ENCODE measurements at places on chromosomes 2 and 18. TPM values are rescaled to one million over a fixed set of nuclear protein-coding genes. Genes with fewer than 3 reads are reported as not detected.
A peak's percentile ranks its signal among the peaks of the same experiment; 100 is the strongest.

DNA sequence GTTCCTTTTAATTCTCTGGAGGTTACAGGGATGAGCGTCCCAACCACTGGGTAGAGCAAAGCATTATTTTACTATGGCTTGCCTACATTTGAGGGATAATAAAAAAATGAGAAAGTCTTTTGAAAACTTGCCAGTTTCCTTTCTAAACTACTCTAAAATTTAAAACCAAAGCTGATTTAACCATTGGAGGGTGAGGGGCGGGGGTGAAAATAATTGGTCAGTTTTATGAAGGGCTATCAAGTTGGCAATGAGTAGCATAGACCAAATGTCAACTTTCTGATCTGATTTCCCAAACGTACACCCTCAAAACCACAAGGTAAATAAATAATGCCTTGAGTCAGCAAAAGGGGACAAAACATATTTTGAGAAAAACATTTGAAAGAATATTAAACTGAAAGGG lies 85.7 kb upstream of the STK17B start:
- no peak for DNase-seq

The ERLEC1 gene
- polyA plus RNA-seq, result 79.3 TPM

The ERFE gene
- polyA plus RNA-seq, result 4.9 TPM

DNA sequence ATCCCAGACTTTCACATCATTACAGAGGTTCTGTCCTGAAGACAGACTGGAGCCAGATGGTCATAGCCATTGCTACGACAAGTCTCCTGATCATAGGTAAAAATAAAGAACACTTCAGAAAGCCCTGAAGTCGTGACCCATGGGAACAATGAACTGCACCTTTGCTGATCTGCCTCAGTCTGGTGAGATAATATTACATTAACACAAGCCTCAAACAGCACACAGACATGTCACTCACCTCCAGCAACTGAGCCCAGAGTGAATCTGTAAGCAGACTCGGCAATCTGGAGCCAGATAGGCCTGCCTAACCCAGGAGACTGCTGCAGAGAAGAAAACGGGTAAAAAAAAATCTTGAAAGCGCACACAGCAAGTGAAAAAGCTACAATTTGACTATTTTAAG lies 79.2 kb downstream of the SLC25A12 start:
- no peak for DNase-seq

- DNase-seq, result no peak
Measured at GRCh38 chr2:104969564-104969963, 68.3 kb upstream of the MRPS9 start.

GRCh38 chr2:2805263-2805662 lies 474.2 kb upstream of the MYT1L start:
- DNase-seq, result no peak

GRCh38 chr2:136801661-136802060 lies 36.3 kb downstream of the THSD7B start:
- DNase-seq, result no peak

DNA sequence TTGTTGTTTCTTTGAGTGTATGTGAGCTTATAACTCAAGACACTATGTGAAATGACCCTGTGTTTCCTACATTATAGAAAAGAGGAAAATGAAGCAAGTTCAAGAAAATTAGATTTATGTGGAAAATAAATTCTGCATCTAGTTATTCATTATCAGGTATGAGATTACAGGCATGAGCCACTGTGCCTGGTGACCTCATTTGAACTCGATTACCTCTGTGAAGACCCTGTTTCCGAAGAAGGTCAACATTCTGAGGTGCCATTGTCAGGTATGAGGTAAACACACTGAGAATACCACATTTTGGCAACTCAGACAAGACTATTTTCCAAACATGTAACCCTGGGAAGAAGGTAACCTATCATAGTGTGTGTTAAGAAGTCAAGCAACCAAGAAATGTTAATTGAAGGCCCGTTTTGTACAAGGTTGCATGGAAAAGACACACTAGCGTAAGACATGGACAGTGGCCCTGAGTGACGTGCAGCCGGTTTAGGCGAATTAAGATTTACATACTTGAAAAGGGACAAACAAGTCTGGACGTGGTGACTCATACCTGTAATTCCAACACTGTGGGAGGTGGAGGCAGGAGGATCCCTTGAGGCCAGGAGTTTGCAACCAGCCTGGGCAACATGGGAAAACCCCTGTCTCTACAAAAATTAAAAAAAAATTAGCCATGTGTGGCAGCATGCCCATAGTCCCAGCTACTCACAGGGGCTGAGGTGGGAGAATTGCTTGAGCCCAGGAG lies 186.6 kb downstream of the NEDD4L start:
- no peak for DNase-seq

GRCh38 chr2:61707984-61708852 lies 145.6 kb downstream of the FAM161A start:
- peak; percentile 25 for DNase-seq

DNA sequence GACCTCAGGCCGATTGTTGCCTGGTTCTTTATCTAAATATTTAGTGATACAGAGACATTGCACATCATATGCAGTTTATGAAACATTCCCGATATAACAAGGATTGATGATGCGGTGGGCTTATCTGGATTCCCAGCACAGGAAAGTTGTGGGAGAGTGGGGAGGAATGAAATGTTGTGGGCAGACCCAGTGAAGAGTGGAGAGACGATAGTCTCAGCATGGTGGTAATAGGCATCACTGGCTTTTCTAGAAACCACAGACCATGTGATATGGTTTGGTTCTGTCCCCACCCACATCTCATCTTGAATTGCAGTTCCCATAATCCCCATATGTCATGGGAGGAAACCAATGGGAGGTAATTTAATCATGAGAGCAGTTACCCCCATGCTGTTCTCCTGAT lies 34.8 kb upstream of the RND3 start:
- DNase-seq, result no peak
